ENCODE measurements at places on chromosomes 6 and 20. TPM values are rescaled to one million over a fixed set of nuclear protein-coding genes. Genes with fewer than 3 reads are reported as not detected.

DNA sequence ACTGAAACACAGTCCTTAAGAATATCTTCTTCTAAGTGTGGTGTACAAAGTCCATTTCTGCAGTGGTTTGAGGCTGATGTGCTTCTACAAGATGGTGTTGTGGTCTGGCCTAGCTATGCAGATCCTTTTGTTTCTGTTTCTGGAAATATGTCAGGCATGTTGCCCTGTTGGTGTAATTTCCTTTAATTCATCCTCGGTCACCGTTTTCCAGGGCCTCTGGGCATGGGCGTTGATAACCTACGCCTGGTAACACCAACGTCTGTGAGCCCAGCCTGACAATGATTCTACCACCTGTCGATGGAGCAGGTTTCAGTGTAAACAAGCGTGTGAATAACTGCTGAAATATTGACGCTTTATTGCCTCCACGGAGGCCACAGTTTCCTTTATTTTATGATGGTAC lies 33.3 kb upstream of the AFDN start:
- DNase-seq: no peak

- DNase-seq: no peak
These were observed 29.5 kb downstream of the CDYL start for GRCh38 chr6:4805553-4806336.

- no peak for DNase-seq
These were observed 1.8 kb downstream of the ASCC3 start for GRCh38 chr6:100879317-100879716.

- no peak for DNase-seq
These were observed 95.5 kb downstream of the FOXC1 start for GRCh38 chr6:1705183-1705582.

GRCh38 chr6:165497472-165497871 lies 165.6 kb downstream of the PDE10A start:
- DNase-seq: no peak

GRCh38 chr6:41460742-41461336 lies 85.3 kb upstream of the FOXP4 start:
- no peak for DNase-seq

DDX43 gene
- total RNA-seq: 0.32 TPM

DNA sequence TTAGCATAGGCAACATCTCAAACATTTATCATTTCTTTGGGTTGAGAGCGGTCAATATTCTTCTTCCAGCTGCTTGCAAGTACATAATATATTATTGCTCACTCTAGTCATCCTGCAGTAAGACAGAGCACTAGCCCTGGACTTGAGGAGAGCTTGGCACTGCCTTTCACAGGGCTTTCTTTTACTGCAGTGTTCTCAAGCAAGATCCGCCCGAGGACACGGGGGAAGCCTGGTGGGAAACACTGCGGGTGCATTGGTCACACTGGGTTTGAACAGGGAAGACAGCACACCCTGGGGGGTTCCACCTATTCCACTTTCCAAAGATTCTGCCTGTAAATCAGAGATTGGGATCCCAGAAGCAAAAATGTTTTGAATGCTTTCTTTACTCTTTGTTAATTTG lies 48.2 kb upstream of the QKI start:
- DNase-seq: no peak

DNA sequence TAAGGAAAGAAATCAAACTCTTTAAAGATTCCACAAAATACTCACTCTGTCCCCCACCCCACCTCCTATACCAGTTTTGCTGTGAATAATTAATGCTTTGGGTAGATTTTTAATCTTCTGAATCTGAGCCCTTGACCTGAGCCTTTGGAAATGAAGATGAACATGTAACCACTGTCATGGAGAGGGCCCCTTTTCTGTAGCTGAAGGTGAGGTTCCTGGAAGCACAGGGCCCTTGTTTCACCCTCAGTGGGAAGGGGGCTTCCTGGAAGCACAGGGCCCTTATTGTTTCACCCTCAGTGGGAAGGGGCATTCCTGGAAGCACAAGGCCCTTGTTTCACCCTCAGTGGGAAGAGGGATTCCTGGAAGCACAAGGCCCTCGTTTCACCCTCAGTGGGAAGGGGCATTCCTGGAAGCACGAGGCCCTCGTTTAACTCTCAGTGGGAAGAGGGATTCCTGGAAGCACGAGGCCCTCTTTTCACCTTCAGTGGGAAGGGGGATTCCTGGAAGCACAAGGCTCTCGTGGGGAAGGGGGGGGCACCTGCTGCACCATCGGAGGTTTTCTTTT lies 75.7 kb downstream of the DACT2 start:
- DNase-seq: no peak

DNA sequence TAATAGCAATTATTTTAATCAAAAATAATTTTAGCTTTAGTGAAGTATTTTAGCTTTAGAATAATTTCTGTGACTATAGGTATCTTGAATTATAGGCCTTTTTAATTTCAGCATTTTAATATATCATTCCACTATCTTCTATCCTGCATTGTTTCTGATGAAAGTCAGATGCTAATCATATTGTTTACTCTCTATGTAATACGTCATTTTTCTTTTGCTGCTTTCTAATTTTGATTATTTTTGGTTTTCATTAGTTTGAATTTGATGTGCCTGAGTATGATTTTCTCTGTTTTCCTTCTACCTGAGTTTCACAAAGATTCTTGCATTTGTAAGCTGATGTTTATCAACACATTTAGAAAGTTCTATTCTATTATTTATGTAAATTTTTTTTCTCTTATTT lies 17.4 kb upstream of the ADGRG6 start:
- DNase-seq: no peak

DNA sequence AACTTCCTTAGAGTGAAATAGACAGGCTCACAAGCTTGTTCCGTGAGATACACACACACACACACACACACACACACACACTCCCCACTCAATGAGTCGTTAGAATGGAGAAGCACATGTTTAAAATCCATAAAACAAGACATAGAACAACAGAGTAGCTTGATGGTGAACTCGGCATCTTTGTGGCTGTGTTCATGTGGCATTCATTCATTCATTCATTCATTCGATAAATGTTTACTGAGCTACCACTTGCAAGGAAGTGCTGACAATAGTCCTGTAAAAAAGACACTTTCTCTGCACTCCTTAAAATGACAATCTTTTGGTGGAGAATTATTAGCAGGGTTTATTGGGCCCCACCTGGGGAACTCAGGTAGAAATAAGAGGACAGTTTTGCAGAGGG lies 242.0 kb downstream of the FOXA2 start:
- no peak for DNase-seq

VNN1 gene
- 9.7 TPM for total RNA-seq
